ENCODE measurements at places on chromosomes 12 and 14. TPM values are rescaled to one million over a fixed set of nuclear protein-coding genes. Genes with fewer than 3 reads are reported as not detected.

- H3K4me3 ChIP-seq, result no peak overlapping the region
- peak overlapping the region; percentile 10 for H3K27ac ChIP-seq
- no peaks in the 10 kb centered on the region for H3K27me3 ChIP-seq
- peaks cover 78% of the 10 kb centered on the region for H3K36me3 ChIP-seq
These were observed 143.8 kb upstream of the RTL1 start for GRCh38 chr14:101047326-101047725.

DNA sequence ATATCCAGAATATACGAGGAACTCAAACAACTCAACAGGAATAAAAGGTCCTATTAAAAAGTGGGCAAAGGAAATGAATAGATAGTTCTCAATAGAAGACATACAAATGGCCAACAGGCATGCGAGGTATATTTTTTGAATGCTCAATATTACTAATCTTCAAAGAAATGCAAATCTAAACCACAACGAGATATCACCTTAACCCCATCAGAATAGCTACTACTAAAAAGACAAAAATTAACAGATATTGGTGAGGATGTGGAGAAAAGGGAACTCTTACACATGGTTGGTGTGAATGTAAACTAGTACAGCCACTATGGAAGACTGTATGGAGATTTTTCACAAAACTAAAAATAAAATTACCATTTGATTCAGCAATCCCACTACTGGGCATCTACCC is 99.2 kb downstream of the TMEM260 start:
- no peak overlapping the region for H3K27ac ChIP-seq
- no peak for DNase-seq
- H3K4me3 ChIP-seq, result no peak overlapping the region

The SERPINA10 gene
- total RNA-seq, result not detected

The APOLD1 gene
- 8.1 TPM for total RNA-seq

DNA sequence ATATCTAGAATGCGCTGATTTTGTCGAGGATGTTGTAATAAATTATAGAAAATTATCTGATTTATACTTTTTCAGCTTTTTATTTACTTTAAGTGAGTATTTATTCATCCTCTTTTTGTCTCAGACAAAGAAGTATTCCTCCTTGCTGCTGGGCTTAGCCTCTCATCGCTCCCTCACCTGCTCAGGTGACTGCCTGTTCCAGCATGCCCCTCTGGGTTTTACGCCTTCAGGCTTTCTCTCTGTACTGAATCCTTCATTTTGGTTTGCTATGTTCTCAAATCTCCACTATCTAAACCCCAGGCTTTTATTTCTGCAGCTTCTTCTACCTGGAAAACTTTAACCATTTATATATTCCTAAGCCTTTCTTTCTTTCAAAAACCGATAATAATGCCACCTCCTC is 1650.9 kb upstream of the SEL1L start:
- DNase-seq, result no peak
- H3K4me3 ChIP-seq, result no peak overlapping the region
- no peak overlapping the region for H3K27ac ChIP-seq
- no peaks in the 10 kb centered on the region for H3K4me1 ChIP-seq
- H3K27me3 ChIP-seq, result no peaks in the 10 kb centered on the region

- DNase-seq, result no peak
- no peaks in the 10 kb centered on the region for H3K36me3 ChIP-seq
- no peak overlapping the region for H3K4me3 ChIP-seq
- no peaks in the 10 kb centered on the region for H3K4me1 ChIP-seq
These were observed 55.8 kb downstream of the MAP3K9 start for GRCh38 chr14:70753518-70753953.

DNA sequence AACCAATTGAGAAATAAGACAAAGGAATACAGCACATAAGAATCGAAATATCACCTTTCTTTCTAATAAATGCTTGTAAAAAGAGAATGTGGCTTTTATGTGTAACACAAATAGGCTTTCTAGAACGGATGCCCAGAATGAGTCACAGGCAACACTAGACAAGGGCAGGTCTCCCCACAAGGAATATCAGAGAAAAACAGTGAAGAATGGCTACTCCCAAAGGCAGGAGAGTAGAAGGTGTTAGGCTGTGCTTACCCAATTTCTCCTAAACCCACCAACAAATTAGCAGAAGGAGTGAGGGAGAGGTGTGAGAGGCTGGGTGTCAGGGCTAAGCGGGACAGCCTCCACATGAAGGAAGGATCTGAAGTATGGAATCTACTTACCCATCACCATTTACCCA is 55.2 kb downstream of the GALNT4 start:
- no peaks in the 10 kb centered on the region for H3K4me1 ChIP-seq
- no peak overlapping the region for H3K4me3 ChIP-seq
- no peak overlapping the region for H3K27ac ChIP-seq
- H3K36me3 ChIP-seq, result no peaks in the 10 kb centered on the region

The ACIN1 gene
- total RNA-seq, result 153 TPM

- H3K27me3 ChIP-seq, result no peaks in the 10 kb centered on the region
- no peak overlapping the region for H3K4me3 ChIP-seq
- DNase-seq, result peak; percentile 87
- H3K4me1 ChIP-seq, result no peaks in the 10 kb centered on the region
These were observed 27.7 kb downstream of the CLMN start for GRCh38 chr14:95291859-95292542.

DNA sequence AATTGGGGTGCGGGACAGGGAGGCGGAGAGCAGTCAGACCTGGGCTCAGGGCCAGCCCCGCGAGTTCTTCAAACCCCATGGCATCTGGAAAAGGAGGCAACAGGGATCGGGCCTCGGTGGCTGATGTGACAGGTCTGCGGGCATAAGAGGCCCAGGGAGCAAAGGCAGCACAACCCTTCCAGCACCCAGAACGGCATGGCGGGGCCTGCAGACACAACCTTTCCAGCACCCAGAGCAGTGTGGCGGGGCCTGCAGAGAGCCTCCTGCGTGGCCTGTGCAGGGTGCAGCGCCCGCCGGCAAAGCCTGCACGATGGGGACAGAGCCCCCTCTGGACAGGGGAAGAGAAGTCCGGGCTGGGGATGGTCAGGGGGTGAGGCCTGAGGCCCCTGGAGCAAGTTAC is 26.2 kb upstream of the TRAF3 start:
- H3K4me3 ChIP-seq, result no peak overlapping the region
- no peak for DNase-seq
- H3K4me1 ChIP-seq, result no peaks in the 10 kb centered on the region
- H3K27me3 ChIP-seq, result no peaks in the 10 kb centered on the region
- no peaks in the 10 kb centered on the region for H3K36me3 ChIP-seq
- no peak overlapping the region for H3K27ac ChIP-seq

DNA sequence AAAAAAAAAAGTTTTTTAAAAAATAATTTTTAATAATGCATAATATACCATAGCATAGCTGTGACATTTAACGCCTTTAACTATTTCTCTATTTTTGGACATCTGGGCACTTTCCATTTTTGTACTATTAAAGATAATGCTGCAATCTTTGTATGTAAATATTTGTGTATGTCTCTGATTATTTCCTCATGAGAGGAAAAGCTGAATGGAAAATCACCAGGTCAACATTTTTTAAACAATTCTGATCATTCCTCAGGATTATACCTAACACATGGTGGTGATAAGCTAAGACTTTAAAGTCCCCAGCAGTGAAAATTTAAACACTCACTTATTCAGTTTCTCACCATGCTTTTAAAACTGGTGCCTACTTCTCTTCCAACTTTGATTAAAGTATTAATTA is 31.3 kb upstream of the NR1H4 start:
- H3K4me1 ChIP-seq, result peaks cover 3% of the 10 kb centered on the region
- H3K36me3 ChIP-seq, result no peaks in the 10 kb centered on the region
- H3K27ac ChIP-seq, result no peak overlapping the region

GRCh38 chr12:65470256-65470655 is 191.8 kb downstream of the MSRB3 start:
- no peak overlapping the region for H3K27ac ChIP-seq
- H3K36me3 ChIP-seq, result no peaks in the 10 kb centered on the region
- no peak overlapping the region for H3K4me3 ChIP-seq
- no peaks in the 10 kb centered on the region for H3K4me1 ChIP-seq

GRCh38 chr14:90061685-90062126 is at the start of gene KCNK13:
Gene KCNK13 (plus strand): TSS chr14:90061994. CDS start chr14:90062206, 212 bp downstream.
- peaks cover 29% of the 10 kb centered on the region for H3K27me3 ChIP-seq
- H3K4me1 ChIP-seq, result peaks cover 15% of the 10 kb centered on the region
- DNase-seq, result no peak
- no peaks in the 10 kb centered on the region for H3K36me3 ChIP-seq
- H3K27ac ChIP-seq, result no peak within 1 kb of the TSS

DNA sequence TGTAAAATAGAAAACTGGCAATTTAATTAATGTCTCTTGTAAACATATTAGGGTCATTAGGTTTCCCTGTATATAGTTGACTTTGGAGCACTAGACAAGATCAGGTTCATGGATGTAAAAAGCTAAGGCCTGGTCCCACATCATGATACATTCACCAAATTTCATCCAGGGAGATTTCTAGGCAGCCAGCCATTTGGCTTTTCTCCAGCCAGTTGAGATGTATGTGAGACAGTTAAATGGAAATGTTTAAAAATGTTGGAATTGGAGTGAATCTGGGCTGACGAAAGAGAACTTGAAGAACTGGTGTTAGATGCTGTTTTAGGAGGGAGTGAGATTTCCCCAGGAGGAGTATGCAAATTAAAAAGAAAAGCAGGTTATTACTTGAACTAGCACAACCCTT is 41.8 kb upstream of the CLEC14A start:
- H3K27ac ChIP-seq, result no peak overlapping the region
- no peak for DNase-seq

DNA sequence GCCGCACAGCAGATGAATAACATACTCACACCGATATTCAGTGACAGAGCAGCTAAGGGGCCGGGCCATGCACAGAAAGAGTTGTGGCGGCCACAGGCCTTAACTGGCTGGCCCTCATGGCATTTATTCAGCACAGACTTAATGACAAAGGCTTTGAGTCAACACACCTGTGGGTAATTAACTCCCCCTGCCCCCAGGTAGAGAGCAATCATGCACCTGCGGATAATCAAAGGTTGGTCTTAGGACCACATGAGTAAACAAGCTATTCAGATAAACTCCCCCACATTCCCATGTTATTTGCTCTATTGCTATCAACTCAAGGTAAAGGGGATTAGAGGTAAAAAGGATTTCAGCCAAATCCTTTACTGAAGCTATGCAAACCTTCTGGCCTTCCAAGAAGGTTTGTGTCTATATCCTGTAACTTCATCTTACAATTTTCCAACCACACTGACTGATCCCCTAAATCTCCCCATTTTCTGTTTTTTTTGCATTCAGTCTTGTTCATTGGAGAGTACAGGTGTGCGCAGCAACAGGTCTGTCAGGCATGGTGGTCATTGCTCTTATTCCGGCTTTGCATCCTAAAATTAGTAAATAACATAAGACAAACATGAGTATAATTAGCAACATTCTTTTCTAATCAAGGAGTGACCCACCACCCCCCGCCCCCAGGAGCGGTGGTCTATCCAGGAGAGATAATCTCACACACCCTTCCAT is 16.9 kb upstream of the BLTP3B start:
- no peaks in the 10 kb centered on the region for H3K27me3 ChIP-seq
- no peaks in the 10 kb centered on the region for H3K36me3 ChIP-seq
- H3K27ac ChIP-seq, result no peak overlapping the region
- peaks cover 13% of the 10 kb centered on the region for H3K4me1 ChIP-seq

The GYS2 gene
- total RNA-seq, result not detected

- no peaks in the 10 kb centered on the region for H3K36me3 ChIP-seq
- no peak for DNase-seq
- no peak overlapping the region for H3K27ac ChIP-seq
- no peaks in the 10 kb centered on the region for H3K27me3 ChIP-seq
- H3K4me1 ChIP-seq, result no peaks in the 10 kb centered on the region
- H3K4me3 ChIP-seq, result no peak overlapping the region
These were observed 282.1 kb upstream of the GRIP1 start for GRCh38 chr12:66960704-66961690.

- H3K27me3 ChIP-seq, result no peaks in the 10 kb centered on the region
- DNase-seq, result peak; percentile 72
- H3K36me3 ChIP-seq, result no peaks in the 10 kb centered on the region
- peak overlapping the region; percentile 65 for H3K4me3 ChIP-seq
- H3K27ac ChIP-seq, result peak overlapping the region; percentile 97
- peaks cover 22% of the 10 kb centered on the region for H3K4me1 ChIP-seq
These were observed 765 bp downstream of the SCYL2 start for GRCh38 chr12:100267603-100268281.

The ENDOU gene
- 0.19 TPM for total RNA-seq

GRCh38 chr12:121668750-121669520 is 519 bp downstream of the MORN3 start:
- H3K36me3 ChIP-seq, result no peaks in the 10 kb centered on the region
- no peak overlapping the region for H3K27ac ChIP-seq
- H3K4me3 ChIP-seq, result no peak overlapping the region
- DNase-seq, result peak; percentile 52
- peaks cover 14% of the 10 kb centered on the region for H3K4me1 ChIP-seq
- H3K27me3 ChIP-seq, result no peaks in the 10 kb centered on the region

- no peaks in the 10 kb centered on the region for H3K36me3 ChIP-seq
- H3K4me3 ChIP-seq, result peak overlapping the region; percentile 84
- H3K27me3 ChIP-seq, result no peaks in the 10 kb centered on the region
- H3K4me1 ChIP-seq, result peaks cover 12% of the 10 kb centered on the region
- no peak for DNase-seq
These were observed 846 bp upstream of the MTHFD1 start for GRCh38 chr14:64387232-64387781.

DNA sequence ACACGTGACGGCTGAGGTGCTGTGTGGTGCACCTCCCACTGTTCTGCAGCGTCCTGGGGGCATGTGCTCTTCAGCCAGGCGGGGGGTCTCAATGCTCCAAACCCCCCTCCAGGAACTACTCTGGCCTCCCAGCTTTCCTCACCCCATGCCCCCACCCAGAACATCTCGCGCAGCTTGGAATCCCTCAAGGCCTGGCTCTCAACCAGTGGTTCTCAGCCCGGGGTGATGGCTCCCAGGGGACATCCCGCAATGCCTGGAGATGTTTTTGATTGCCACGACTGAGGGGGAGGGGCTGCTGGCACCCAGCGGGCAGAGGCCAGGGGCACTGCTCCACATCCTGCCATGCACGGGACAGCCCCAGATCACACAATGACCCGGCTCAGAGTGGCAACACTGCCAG is 78.9 kb upstream of the DICER1 start:
- no peaks in the 10 kb centered on the region for H3K27me3 ChIP-seq
- no peaks in the 10 kb centered on the region for H3K4me1 ChIP-seq
- no peak for DNase-seq
- no peaks in the 10 kb centered on the region for H3K36me3 ChIP-seq
- H3K4me3 ChIP-seq, result no peak overlapping the region
- no peak overlapping the region for H3K27ac ChIP-seq

The RTRAF gene
- 45.8 TPM for total RNA-seq

- H3K4me3 ChIP-seq, result no peak overlapping the region
- H3K4me1 ChIP-seq, result no peaks in the 10 kb centered on the region
- no peaks in the 10 kb centered on the region for H3K36me3 ChIP-seq
- no peak for DNase-seq
- no peak overlapping the region for H3K27ac ChIP-seq
- peaks cover 6% of the 10 kb centered on the region for H3K27me3 ChIP-seq
These were observed 40.1 kb downstream of the SMIM41 start for GRCh38 chr12:52119398-52120254.

The CTSG gene
- total RNA-seq, result 0.39 TPM

- no peak overlapping the region for H3K27ac ChIP-seq
- DNase-seq, result no peak
- H3K27me3 ChIP-seq, result no peaks in the 10 kb centered on the region
- no peaks in the 10 kb centered on the region for H3K4me1 ChIP-seq
- no peaks in the 10 kb centered on the region for H3K36me3 ChIP-seq
These were observed 456.9 kb upstream of the SYT1 start for GRCh38 chr12:78407722-78408121.

GRCh38 chr12:111529424-111530368 is 69.4 kb downstream of the ATXN2 start:
- DNase-seq, result peak; percentile 47
- no peaks in the 10 kb centered on the region for H3K4me1 ChIP-seq
- no peak overlapping the region for H3K4me3 ChIP-seq
- no peak overlapping the region for H3K27ac ChIP-seq

The EIF2S3B gene
- 1.9 TPM for total RNA-seq

- H3K4me3 ChIP-seq, result no peak overlapping the region
- H3K4me1 ChIP-seq, result no peaks in the 10 kb centered on the region
- H3K27ac ChIP-seq, result no peak overlapping the region
- no peak for DNase-seq
- peaks cover 64% of the 10 kb centered on the region for H3K27me3 ChIP-seq
These were observed 183 bp upstream of the PRMT8 start for GRCh38 chr12:3490895-3491144.
